ENCODE measurements at places on chromosomes 4 and X.

DNA sequence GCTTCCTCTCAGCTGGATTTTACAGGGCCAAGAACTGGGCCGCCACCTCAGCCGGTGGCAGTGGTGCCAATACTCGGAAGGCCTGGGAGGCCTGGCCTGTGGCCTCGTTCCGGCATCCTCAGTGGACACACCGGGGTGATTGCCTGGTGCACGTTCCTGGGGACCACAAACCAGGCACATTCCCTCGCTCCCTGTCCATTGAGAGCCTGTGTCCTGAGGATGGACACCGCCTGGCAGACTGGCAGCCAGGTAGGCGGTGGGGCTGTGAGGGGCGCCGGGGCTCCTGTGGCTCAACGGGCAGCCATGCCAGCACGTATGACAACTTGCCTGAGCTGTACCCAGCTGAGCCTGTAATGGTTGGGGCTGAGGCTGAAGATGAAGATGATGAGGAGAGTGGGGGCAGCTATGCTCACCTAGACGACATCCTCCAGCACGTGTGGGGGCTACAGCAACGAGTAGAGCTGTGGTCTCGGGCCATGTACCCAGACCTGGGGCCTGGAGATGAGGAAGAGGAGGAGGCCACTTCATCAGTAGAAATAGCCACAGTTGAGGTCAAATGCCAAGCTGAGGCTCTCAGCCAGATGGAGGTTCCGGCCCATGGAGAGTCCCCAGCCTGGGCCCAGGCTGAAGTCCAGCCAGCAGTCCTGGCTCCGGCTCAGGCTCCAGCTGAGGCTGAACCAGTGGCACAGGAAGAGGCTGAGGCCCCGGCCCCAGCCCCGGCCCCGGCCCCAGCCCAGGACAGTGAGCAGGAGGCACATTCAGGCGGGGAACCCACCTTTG, 70.4 kb downstream of the STARD8 start:
- no peak for DNase-seq

- no peak for DNase-seq
These were observed 16.7 kb downstream of the LETM1 start for GRCh38 chr4:1839282-1839681.

DNA sequence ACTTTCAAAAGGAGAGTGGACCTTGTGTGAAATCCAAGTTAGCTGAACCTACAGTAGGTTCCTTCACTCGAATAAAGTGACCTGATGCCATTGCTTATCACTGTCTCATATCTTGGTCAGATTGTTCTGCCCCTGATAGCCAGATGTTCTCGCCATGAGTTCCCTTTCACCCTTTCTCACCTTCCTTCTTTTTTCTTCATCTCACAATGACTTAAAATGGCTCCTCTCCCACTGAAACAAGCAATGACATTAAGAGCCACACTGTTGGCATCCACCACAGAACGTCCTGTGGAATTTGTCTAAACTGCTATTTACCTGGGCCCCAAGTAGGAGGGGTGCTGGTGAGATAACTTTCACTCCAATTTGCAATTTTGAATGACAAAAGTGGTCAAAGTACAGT, 227.6 kb upstream of the PPP1R2C start:
- DNase-seq = no peak

GRCh38 chr4:113086172-113086695, 36.8 kb downstream of the ANK2 start:
- DNase-seq = no peak

GRCh38 chr4:101944649-101945048, 154.1 kb downstream of the BANK1 start:
- no peak for DNase-seq
